T-helper 9 cell (primary cell): ENCODE measurements at places on chromosomes 5 and 9.

DNA sequence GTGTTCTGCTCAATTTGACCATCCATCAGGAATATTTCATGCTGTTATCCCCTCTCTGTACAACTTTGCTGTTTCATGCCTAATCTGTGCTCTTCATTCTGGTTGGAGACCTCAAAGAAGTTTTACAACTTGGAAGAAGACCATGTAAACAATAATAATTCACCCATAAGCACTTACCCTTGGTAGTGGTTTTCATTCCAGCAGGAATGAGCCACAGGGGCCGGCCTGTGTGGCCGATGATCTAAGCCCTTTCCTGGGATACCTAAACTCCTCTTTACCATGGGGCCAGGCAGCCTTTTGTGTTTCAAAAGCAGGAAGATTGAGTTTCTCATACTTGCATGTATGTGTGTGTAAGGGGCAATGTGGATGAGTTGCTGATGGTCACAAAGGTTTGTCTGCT lies 165.0 kb downstream of the FGF1 start:
- no peak for DNase-seq

DNA sequence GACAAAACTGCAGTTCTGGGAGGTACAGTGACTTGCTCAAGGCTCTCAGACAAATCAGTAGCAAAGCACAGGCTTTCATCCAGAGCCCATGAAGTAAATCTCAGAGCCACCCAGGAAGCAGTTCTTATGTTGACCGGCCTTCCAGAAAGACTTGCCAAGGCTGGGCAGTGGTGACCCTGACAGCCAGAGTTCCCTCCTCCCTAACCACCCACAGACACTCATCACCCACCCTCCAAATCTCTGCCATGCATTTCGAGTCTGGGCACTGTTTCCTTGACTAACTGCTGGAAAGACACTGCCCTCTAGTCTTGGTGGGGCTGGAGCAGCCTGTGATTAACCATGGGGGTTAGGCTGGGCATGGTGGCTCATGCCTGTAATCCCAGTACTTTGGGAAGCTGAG lies 21.5 kb downstream of the NEURL1B start:
- no peak for DNase-seq

DNA sequence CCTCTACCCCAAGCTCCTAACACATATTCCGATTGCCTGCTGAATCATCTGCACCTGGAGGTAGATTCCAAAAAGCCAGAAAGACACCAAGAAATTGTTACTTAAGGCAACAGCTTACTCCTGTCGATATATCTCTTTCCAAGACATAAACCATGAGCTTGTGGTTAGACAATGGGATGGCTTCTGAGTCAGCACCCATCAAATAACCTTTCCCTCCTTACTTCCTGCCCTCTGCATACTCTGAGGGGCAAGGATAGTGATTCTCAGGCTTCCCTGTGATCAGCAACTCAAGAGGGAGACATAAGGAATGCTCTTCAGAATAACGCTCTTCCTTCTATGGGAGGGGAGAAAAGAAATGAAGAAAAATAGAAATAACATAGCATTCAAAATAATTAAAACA lies 70.9 kb downstream of the TMEM215 start:
- no peak for DNase-seq

DNA sequence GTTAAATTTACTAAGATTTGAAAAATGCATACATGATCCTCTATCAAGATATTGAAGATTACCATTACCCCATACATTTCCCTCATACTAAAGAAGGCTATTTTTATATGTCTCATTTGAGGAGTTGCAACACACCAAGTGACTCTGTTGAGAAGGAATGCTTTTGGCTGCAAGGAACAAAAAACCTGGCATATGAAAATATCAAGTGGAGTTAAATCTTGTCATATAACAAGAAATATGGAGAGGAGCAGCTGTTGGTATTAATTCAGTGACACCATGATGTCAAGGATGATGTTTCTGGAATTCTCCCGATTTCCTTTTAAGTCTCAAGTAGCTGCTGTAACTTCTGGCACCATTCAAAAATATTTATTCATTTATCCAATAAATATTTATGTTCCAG lies 193.8 kb downstream of the CSNK1G3 start:
- DNase-seq: no peak
